ENCODE measurements at places on chromosomes 6 and 20. TPM values are rescaled to one million over a fixed set of nuclear protein-coding genes. Genes with fewer than 3 reads are reported as not detected.

DNA sequence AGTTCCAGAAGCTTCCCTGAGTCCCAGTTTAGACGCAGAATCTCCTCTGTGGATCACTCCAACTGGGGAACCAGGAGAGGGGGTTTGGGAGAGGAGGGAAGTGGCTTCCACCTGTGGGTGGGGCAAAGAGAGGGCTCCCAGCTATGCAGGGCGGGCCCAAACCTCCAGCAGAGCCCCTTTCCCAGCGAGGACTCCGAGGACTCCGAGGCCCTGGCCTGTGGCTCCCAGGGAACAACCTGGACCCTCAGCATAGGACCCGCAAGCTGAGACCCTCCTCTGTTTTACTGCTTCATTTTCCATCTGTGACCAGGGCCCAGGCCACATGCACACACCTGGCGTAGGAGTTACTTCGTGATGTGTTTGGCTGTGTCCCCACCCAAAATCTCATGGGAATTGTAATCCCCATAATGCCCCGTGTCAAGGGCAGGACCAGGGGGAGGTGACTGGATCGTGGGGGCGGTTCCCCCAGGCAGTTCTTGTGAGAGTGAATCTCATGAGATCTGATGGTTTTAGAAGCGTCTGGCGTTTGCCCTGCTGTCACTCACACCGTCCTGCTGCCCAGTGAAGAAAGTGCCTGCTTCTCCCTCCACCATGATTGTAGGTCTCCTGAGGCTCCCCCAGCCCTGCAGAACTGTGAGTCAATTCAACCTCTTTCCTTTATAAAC is 27.9 kb downstream of the NTSR1 start:
- DNase-seq = no peak

DNA sequence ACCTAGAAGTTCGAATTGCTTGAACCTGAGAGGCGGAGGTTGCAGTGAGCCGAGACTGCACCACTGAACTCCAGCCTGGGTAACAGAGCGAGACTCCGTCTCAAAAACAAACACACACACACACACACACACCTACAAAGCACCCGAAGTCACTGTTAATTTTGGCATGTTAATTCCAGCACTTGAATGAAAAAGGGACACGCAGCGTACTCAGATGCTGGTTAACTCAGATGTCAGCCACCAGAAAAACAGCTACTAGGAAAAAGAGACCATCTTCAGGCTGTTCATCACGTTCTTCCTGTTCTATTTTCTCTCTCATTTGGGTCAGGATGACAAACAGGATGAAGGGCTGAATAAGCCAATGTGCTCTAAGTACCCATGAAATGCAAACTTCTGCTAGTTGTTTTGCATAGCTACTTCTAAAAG is 46.9 kb downstream of the BLOC1S5 start:
- no peak for DNase-seq

GRCh38 chr6:44906761-44907160 is 421.4 kb upstream of the RUNX2 start:
- DNase-seq = no peak

DNA sequence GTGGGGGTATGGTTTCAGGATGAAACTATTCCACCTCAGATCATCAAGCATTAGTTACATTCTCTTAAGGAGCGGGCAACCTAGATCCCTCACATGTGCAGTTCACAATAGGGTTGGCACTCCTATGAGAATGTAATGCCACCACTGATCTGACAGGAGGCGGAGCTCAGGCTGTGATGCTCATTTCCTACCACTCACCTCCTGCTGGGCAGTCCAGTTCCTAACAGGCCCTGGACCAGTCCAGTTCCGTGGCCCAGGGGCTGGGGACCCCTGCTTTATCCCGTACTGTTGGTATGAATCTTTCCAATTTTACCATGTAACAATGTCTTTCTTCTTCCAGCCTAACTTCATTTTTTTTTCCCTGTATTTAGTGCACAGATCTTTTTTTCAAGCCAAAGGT is 94.9 kb downstream of the OGFRL1 start:
- peak; percentile 30 for DNase-seq

DNA sequence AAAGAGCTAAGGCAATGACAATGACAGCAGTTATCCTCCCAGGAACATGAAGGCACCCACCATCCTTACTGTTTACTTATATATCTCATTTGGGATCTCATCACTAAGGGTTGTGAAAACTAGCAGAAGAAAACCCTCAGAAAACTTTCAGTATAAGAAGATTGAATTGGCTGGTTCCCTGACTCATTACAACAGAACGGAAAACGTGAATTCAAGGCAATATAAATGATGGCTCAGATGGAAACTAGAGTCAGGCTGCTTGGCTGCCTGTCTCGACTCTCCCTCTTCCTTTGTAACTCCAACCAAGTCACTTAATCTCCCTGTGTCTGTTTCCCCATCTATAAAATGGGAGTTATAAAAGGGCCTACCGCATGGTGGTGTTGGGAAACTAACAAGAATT is 387.1 kb upstream of the JARID2 start:
- no peak for DNase-seq

DNA sequence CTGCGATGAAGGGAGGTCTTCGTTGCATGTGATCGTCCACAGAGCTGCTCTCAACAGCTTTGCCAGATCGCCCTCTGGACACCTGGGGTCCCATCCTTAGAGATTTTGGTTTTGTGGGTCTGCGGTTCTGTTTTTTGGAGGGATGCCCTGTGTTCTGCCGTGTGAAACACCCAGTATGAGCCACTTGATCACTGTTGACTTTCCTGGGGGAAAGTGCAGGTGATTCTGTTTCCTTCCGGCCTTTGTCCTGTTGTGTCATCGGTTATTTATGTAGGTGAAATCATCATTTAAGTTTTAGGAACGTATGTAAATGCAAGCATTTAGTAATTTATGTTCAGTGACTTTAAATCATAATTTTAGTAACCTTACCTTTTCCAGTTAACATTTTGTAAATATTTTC is 56.4 kb upstream of the SLC22A1 start:
- DNase-seq = no peak

- no peak for DNase-seq
These were observed 12.8 kb upstream of the PLN start for GRCh38 chr6:118535176-118535844.

- no peak for DNase-seq
These were observed 51.5 kb downstream of the CTCFL start for GRCh38 chr20:57473246-57474048.

DNA sequence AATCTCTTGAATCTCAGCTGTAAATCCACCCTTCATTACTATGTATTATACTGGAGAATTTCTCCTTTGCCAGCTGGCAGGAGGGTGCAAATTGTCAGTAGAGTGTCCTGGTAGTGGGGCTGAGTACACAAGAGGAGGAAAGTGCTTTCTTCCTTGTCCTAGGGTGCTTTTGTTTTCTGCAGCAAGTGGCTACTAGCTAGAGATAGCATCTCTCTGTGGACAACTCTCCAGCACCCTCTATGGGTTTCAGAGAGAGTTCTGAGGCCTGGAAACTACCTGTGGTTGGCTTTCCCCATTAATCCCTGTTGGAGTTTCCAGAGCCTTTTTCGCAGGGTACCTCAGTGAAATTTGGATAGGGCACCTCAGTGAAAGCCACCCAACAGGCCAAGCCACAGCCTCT is 422.5 kb upstream of the RGS17 start:
- DNase-seq = peak; percentile 49

GRCh38 chr6:158043586-158044524 is 62.2 kb downstream of the SYNJ2 start:
- DNase-seq = peak; percentile 58

The MYH7B gene
- total RNA-seq = 0.08 TPM

Measured in HT-29 (cell line).